ENCODE measurements at places on chromosomes 16 and 17.

DNA sequence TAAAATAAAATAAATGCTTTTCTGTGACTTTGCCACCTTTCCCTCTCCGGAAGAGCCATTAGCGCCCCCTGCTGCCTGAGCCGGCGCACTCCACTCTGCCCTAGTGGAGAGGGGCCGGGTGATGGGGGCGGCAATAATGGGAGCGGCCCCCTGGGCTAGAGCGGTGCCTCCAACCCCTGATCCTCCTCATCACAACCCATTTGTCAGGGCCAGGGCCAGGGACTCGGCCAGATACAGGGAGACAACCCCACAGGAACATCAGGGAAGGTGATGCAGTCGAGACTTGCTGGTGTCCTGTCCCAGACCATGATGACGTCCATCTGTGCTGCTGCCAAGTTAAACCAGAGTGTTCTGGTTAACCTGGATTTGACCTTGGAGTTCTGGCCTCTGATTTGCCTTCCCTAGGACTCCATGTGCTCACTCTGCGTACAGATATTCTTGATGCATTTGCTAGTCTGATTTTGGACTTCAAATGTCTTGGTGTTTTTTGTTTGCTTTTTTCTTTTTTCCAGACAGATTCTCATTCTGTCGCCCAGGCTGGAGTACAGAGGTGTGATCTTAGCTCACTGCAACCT lies 46.1 kb upstream of the BPTF start:
- no peak for DNase-seq

- DNase-seq, result no peak
Observed at GRCh38 chr16:8996891-8997290, 33.2 kb upstream of the USP7 start.

- DNase-seq, result no peak
Observed at GRCh38 chr16:4283939-4284338, 11.1 kb upstream of the TFAP4 start.

DNA sequence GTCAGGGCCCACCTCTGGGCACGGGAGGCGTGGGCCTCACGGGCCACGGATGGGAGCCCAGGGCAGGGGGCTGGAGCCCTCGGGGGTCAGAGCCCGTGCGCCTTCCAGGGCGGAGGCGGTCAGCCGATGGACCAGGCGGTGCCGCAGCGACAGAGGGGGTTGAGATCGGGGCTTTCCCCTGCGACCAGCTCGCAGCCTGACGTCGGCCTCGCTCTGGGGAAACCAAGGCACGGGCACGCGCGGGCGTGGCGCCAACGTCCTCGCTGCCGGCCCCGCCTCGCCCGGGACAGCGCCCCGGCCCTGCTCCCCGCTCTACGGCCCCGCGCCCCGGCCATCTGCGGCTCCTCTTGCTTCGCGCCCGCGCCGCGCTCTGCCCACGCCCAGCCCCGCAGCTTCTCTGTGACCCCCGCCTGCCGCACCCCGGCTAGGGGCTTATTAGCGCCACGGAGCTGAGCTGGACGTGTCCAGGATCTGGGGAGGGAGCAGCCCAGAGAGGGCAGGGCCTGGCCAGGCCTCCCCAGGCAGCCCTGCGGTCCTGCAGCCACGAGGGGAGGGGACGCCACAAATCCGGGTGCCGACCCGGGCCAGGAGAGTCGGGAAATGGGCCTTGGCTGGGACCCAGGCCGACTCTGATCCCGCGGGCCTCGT lies 13.5 kb downstream of the ACTG1 start:
- DNase-seq, result no peak

All from amniotic stem cell (primary cell).